ENCODE measurements at places on chromosomes 7 and 10.
A peak's percentile ranks its signal among the peaks of the same experiment; 100 is the strongest.

DNA sequence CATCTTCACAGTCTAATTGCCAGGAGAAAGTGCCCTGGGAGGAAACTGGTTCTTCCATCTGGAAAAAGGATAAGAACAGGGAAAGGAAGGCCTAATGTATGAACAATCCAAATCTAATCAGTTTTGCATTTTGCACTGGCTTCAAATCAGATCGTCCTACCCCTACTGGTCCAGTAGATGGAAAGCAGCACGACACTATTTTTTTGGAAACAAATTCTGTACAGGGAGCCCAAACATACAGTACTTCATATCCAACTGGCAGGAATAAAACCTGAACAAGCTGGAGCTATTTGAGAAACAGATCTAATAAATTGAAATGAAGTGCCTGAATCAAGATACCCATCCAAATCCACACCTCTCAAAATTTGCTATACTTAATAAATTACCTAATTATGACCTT lies 36.5 kb downstream of the ETV1 start:
- no peak for DNase-seq

DNA sequence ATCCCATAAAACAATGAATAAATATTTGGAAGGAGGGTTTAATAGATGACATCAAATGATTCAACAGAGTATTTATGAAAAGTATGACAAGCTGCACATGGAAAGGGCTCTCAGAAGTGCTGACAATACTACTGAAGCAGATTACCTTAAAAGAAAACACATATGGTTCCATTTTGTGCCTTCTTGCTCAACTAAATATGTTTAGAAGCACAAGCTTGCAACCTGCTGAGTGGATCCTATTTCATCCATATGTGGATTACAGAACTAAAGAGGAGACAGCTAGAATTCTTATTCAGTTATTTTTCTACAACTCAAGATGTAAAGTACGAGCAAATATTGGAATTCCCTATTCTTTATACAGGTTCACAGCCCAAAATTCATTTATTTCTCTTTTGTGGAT lies 340.6 kb downstream of the TFEC start:
- no peak for DNase-seq

DNA sequence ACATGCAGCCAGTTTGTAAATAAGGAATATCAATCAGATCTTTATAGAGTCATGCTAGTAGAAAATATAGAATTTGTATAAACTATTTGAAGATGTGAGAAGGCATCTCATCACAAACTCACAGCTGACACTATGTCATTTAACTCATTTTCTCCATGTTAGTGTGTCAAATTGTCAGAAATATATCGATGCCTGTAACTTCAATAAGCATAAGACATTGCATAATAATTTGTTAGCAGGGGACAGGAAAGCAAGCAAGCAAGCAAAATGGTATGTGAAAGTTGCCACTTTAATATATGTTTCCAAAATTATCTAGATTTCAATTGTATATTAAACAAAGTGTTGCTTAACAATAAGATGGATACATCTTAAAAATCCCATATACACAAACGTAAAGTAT lies 571.0 kb downstream of the ARL4A start:
- DNase-seq = no peak

- DNase-seq = no peak
Measured at GRCh38 chr7:134852625-134853024, 73.2 kb downstream of the CALD1 start.

GRCh38 chr10:21517134-21518031 lies 8.1 kb downstream of the SKIDA1 start:
- DNase-seq = peak; percentile 68

Measured in MM.1S (cell line).